ENCODE measurements at places on chromosomes 3 and 15. TPM values are rescaled to one million over a fixed set of nuclear protein-coding genes. Genes with fewer than 3 reads are reported as not detected.

TFRC gene
- 44.5 TPM for polyA plus RNA-seq

RBP2 gene
- polyA plus RNA-seq, result 0.29 TPM

OIP5 gene
- polyA plus RNA-seq, result 7.0 TPM

ERICH6 gene
- polyA plus RNA-seq, result 0.42 TPM

CCDC9B gene
- 19.5 TPM for polyA plus RNA-seq

PLSCR5 gene
- not detected for polyA plus RNA-seq

GJD2 gene
- polyA plus RNA-seq, result 1.4 TPM

SEC62 gene
- polyA plus RNA-seq, result 91.2 TPM

CCRL2 gene
- 0.27 TPM for polyA plus RNA-seq

DOCK3 gene
- 0.06 TPM for polyA plus RNA-seq

CLDN11 gene
- polyA plus RNA-seq, result not detected

VWA5B2 gene
- polyA plus RNA-seq, result 0.38 TPM

PAQR9 gene
- polyA plus RNA-seq, result not detected

QTRT2 gene
- 11.3 TPM for polyA plus RNA-seq

HEG1 gene
- polyA plus RNA-seq, result 46.1 TPM

VEPH1 gene
- polyA plus RNA-seq, result not detected

STRIT1 gene
- 46.2 TPM for polyA plus RNA-seq

KLHL40 gene
- polyA plus RNA-seq, result 82.3 TPM

MEGF11 gene
- polyA plus RNA-seq, result 0.74 TPM

C2CD4A gene
- polyA plus RNA-seq, result 0.05 TPM

RHOV gene
- 0.13 TPM for polyA plus RNA-seq

POPDC2 gene
- polyA plus RNA-seq, result 6.8 TPM

DPH3 gene
- polyA plus RNA-seq, result 17.0 TPM

GP5 gene
- 0.29 TPM for polyA plus RNA-seq

VIPR1 gene
- 0.64 TPM for polyA plus RNA-seq

OR5K2 gene
- 0.73 TPM for polyA plus RNA-seq

TGM4 gene
- polyA plus RNA-seq, result 0.05 TPM

RAD18 gene
- 8.0 TPM for polyA plus RNA-seq

C3orf20 gene
- 0.19 TPM for polyA plus RNA-seq

LRRC34 gene
- polyA plus RNA-seq, result 6.9 TPM

SNTN gene
- polyA plus RNA-seq, result not detected

SCAANT1 gene
- not detected for polyA plus RNA-seq

SLC22A14 gene
- polyA plus RNA-seq, result not detected

RTP4 gene
- polyA plus RNA-seq, result 0.22 TPM

SPG21 gene
- 99.8 TPM for polyA plus RNA-seq

EOMES gene
- 1.2 TPM for polyA plus RNA-seq

C15orf62 gene
- polyA plus RNA-seq, result 1.5 TPM

EHD4 gene
- 27.1 TPM for polyA plus RNA-seq

GPR62 gene
- 0.35 TPM for polyA plus RNA-seq

GPR176 gene
- polyA plus RNA-seq, result 6.3 TPM

CYP11A1 gene
- 1.3 TPM for polyA plus RNA-seq

NR2E3 gene
- not detected for polyA plus RNA-seq

PP2D1 gene
- polyA plus RNA-seq, result not detected

SEMA5B gene
- 21.2 TPM for polyA plus RNA-seq

LRRIQ4 gene
- polyA plus RNA-seq, result 0.23 TPM
